NCI-H187 (cell line): ENCODE measurements at places on chromosomes 3 and 15.

DNA sequence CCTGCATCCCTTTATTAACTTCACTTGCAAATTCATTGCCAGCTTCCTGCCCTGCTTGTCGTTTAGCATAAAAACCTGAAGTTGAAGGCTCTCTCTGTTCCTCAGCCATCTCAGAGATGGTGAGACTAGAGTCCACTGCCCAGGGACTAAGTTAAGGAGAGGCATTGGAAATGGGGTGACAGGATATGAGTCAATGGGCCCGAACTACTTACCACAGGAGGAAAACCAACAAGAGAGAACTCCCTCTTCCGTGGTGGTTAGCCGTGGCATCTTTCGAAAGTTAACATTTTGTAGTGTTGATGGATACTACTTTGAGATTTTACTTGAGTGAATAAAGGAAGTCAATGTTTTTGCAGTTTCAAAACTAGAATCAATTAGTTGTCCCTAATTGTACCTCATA is 65.3 kb downstream of the LRTM1 start:
- DNase-seq, result no peak

DNA sequence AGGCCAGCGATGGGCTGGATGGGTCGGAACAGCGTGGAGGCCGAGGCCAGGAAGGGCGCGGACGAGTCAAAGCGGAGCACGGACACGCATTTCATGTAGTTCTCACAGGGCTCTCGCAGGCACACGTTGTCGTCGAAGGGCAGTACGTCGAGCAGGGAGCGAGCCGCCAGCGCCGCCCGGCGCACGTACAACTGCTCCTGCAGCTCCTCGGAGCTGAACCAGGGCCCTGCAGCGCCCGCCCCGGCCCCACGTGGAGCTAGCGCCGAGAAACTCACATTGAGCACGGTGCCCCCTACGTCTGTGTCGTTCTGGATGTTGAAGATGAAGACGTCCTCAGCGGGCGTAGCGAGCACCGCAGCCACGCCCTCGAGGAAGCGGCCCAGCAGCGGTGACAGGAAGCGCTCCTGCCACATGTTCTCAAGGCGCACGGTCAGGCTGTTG is 5.8 kb downstream of the CELSR3 start:
- no peak for DNase-seq

DNA sequence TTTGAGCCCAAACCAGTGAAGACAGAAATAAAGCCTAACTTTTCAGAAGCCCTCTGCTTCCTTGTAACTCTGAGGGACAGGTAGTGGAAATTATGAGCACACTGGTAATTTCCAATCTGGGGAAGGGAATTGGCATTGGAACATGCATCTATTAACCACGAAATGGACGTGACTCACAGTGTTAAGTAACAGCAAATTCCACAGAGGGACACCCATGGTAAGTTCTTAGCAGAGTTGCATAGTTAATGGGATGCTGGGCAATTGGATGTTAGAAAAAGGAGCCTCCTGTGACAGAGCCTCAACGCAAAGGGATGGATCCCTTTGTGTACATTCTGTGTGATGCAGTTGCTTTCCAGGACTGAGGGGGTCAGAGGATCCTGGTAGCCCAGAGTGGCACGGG is 168.6 kb downstream of the SEMA6D start:
- DNase-seq, result no peak

GRCh38 chr15:83871808-83872559 is 218.1 kb downstream of the ADAMTSL3 start:
- DNase-seq, result no peak

DNA sequence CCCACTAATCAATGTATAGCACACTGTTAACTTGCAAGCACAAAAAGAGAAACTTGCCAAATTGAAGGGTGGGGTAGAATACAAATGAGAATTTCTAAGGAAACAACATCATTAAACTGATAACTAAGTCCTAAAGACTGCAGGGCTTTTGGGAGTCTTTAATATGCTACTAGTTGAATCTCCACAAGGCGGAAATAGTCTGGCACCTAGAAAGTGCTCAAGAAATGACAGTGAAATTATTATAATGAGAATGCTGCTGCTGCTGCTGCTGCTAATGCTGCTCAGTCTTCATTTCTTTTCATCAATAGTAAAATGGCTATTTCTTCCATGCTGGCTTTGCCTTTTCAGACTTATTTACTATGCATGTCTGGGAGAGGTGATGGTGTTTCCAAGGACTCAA is 91.8 kb downstream of the BTD start:
- no peak for DNase-seq

- no peak for DNase-seq
These were observed 18.2 kb downstream of the ZNF592 start for GRCh38 chr15:84766461-84767035.

GRCh38 chr3:187072102-187072501 is 67.2 kb downstream of the RPL39L start:
- DNase-seq, result no peak

DNA sequence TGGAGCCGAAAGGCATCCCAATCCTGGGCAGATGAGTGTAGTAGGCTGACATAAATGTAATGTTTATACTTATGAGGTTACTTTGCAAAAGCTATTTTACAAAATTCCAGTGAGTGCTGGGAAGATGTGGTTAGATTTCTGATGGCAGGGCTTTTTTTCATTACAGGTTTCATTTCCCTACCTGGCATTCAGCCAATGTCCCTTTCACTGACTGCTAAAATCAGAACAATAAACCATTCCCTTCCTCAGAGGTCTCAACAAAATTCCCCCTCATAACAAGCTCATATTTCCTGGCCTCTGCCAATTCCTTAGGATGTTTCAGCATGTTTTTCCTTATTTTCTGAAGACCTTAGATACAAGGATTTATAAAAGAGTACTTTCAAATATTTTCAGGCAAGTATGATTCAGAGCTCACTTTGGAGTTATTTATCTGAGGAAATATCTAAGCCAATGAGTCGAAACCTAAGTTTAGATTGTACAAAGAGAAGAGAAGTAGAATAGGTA is 40.9 kb upstream of the CCDC80 start:
- no peak for DNase-seq

- DNase-seq, result peak; percentile 5
These were observed 716.5 kb upstream of the GOLIM4 start for GRCh38 chr3:168812234-168812633.

GRCh38 chr15:94387849-94388441 is 156.6 kb downstream of the MCTP2 start:
- DNase-seq, result no peak

- no peak for DNase-seq
These were observed 209.5 kb upstream of the SUCLG2 start for GRCh38 chr3:67863869-67864268.

GRCh38 chr3:129619726-129620162 is 13.3 kb upstream of the PLXND1 start:
- DNase-seq, result no peak

- DNase-seq, result no peak
These were observed 307.7 kb downstream of the ARPP21 start for GRCh38 chr3:35946854-35947515.

GRCh38 chr3:157064402-157064801 is 95.5 kb downstream of the CCNL1 start:
- no peak for DNase-seq

DNA sequence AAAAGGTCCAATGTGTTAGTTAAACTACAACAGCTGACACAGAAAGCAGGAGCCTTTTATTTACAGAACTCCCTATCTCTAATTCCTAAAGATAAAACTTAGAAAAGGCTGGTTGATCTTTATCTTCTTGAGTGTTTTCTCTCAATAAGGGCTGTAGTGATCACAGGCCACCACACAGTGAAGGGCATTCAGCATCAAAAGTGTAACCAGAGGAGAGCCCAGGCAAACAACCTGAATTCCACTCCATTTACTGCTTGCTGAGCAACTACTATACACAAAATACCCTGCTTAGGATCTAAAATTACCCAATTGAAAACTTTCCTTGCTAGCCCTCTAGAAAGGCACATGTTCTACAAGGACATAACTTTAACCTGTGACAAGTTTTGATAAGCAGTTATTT is 122.7 kb downstream of the MEIS2 start:
- DNase-seq, result no peak

DNA sequence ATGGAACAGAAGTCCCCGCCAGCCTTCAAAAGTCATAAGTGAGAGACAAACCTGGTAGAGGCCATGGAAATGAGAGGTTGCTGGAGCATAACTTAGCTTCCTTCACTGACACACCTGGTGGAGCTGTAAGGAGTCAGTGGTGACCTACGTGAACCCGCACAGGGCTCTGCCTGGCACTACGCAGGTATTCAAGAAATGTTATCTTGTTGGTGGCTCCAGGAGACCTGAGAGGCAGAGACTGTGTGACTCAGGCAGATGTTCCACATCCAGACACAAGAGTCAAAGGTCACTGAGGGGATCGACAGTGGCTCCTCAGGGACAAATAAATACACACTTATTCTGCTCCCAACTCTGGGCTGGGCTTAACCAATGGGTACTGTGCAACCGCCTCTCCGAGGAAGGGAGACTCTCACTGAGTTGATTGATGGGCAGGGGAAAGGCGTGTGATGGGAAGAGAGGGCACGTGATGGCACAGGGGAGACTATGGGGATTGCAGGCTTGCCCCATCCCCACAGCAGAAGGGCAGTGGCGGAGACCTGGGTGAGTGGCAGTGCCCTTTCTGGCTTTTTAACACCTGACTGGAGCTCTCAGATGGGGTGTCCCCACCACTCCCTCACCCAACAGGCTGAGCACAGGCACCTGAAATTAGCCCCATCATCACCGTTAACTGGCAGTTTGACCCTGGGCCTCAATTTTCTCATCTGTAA is 111.7 kb upstream of the SMAD3 start:
- no peak for DNase-seq

- no peak for DNase-seq
These were observed 25.8 kb upstream of the KCNMB3 start for GRCh38 chr3:179276743-179277142.

DNA sequence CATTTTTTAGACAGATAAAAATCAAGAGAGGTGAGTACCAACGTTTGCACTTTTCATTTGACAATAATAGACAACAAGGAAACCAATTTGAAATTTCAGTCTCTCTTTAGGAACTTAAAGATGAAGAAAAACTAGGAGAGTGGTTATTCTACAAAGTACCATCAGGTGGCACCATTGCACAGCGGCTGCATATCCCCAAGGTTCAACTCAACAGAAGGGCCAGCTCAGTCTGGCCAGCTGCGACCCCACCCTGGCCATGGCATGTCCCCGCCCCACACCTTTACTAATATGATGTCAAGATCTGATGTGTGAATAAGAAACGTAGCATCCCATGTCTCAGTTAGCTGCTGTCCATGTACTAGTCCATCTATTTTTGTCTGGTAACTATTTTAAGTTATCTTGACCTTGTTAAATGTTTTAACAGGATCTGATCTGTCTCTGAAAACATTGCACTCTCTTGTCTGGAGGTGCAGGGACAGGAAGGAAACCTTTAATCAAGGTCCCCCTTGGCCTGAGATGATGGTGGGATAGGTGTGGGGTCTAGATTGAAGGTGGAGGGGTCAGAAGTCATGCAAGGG is 35.5 kb upstream of the CGNL1 start:
- DNase-seq, result no peak

DNA sequence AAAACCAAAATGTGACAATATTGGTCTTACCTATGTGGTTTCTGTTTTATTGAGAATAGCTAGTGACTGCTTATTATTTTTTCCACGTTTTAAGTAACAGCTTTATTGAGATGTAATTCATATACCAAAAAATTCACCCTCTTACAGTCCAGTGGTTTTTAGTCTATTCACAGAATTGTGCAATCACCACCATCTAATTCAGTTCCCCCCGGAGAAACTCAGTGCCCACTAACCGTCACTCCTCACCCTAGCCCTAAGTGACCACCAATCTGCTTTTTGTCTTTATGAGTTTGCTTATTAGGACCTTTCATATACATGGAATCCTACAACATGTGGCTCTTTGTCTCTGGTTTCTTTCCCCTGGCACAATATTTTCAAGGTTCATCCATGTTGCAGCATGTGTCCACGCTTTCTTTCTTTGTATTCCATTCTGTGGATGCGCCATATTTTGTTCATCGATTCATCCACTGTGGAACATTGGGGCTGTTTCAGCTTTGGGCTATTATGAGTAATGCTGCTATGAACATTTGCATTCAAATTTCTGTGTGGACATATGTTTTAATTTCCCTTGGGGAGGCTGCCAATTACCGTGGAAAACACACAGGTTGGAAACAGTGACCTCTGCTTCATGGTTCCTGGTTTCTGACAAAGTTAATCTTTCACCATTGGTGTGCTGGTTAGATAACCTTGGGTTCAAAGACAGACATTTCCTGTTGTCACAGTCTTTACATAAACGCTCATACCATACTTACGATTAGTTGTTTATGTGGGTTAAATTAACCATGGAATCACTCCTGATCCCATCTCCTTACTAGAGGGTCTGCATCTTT is 3.2 kb upstream of the BCL2L10 start:
- DNase-seq, result no peak

- DNase-seq, result no peak
These were observed at the start of gene IGDCC3 for GRCh38 chr15:65377976-65378366. Gene IGDCC3, minus strand, starts transcription at chr15:65378002. Its CDS starts 214 bp downstream, at chr15:65377788.

GRCh38 chr3:105582015-105582414 is 215.3 kb downstream of the ALCAM start:
- no peak for DNase-seq

DNA sequence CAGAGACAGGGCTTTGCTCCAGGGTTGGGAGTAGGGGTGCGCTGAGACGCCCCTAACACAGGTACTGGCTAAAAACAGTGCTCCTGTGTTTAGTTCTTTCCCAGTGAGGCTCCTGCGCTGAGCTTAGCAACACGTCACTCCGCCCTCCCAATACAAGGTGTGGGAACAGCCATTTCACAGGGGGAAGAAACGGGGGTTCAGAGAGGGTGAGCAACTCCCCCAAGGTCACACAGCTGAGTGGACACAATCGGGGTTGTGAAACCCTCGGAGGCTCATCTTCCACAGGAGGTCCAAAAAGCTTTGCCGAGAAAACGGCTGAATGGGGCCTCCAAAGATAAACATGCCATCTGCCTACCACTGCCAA is 628 bp downstream of the PRRT3 start:
- no peak for DNase-seq

DNA sequence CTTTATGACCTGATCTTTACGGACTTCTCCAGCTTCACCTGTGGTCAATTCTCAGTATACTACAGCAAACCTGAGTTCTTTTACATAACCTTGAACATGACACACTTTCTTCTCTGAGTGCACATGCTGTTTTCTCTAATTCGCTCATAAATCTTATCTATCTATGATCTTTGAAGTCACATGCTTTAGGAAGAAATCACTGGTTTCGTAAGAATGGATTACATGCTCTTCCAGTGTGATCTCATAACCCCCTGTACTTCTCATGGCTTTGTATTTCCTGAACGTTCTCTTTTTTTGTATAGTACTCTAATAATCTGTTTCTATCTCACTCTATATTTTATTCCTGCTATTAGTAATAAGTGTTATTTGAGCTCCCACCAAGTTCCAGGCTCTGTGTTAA is 1165.2 kb downstream of the TBL1XR1 start:
- DNase-seq, result no peak

- DNase-seq, result peak; percentile 9
These were observed 154.3 kb downstream of the GOLIM4 start for GRCh38 chr3:167941234-167941995.

DNA sequence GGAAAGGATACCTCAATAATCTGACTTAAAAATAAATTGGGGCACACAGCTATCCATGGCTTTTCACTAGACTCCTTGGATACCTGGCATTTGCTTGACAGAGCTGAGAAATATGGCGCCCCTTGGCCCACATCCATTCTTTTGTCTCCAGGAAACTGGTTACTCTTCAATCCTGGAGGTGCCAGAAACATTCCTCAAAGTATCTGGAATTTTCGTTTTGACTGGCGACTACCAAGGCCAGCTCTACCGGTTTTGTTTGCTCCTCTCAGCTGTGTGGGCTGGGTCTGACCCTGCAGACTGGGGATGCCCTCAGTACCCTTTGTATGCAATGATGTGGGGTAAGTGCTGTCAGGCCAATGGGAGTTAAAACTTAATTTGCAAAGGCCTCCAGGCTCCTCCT is 27.0 kb downstream of the KATNBL1 start:
- DNase-seq, result no peak
